ENCODE measurements at places on chromosomes 4 and X. TPM values are rescaled to one million over a fixed set of nuclear protein-coding genes. Genes with fewer than 3 reads are reported as not detected.

The SHOX gene
- not detected for total RNA-seq

The FGF13 gene
- 91.7 TPM for total RNA-seq

The RAI2 gene
- total RNA-seq: 5.6 TPM

The MAPK10 gene
- 377 TPM for total RNA-seq

The GIMD1 gene
- total RNA-seq: not detected

Data from parietal lobe (tissue), 2 donors.